LoVo (cell line): ENCODE measurements at places on chromosomes 11 and 22.

DNA sequence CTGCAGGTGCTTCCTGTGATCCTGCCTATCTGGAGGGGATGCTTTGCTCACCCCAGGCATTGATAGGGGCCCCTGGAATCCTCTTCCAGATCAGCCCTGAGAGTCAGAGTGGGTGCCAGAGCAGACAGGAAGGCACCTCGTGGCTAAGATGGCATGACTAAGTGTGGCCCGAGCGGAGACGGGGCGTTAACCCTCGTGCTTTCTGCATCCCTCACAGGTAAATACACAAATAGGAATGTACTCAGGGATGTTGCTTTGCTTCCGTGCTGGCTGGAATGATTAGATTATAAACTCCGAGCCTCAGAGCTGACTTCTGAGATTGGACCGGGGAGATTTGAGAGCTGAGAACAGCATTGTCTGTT is 312.7 kb upstream of the B3GAT1 start:
- DNase-seq = no peak

GRCh38 chr11:61150706-61151544 is 10.3 kb downstream of the VPS37C start:
- DNase-seq = no peak

- no peak for DNase-seq
Measured at GRCh38 chr22:47629273-47629711, 866.8 kb downstream of the TBC1D22A start.

DNA sequence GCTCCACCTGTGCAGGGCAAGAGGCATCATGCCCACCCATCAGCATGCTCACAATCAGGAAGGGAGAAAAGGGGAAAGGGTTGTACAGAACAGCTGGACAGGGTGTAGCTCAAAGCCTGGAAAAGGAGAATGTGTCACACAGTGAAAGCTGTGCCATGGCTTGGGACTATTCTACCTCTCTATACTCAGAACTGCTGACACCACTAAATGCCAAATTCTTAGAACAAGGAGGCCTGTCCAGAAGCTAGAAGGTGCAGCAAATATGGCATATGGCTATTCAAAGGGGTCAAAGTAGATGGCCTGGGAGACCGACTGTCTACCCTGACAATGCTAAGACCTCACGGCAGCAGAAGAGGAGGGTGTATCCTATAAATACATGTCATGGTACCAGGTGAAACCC is 12.8 kb downstream of the HPS4 start:
- DNase-seq = no peak

GRCh38 chr11:125624756-125625213 is at the start of gene CHEK1:
Gene CHEK1 (plus strand): TSS chr11:125625163. CDS start chr11:125626769, 1,606 bp downstream.
- DNase-seq = no peak

GRCh38 chr11:69948256-69949141 is 129.3 kb upstream of the FGF3 start:
- peak; percentile 94 for DNase-seq

DNA sequence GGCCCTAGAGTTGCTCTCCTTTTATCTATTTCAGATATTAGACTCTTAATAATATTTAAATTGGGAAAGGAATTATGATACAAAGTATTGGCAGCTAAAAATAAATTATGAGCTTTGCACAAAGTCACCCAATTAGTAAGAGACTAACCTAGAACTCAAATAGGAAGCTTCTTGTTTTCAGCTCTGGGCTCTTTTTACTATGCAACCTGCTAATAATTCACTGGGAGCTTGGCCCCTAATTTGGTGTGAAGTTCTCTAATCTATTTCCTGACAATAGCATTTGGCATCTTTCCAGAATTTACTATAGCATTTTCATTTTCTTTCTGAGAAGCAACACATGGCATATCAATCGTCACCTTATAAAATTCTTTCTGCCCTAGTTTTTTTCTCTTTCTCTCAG is 727.7 kb upstream of the ANO5 start:
- DNase-seq = no peak

GRCh38 chr11:66068154-66068821 is 1.8 kb upstream of the PACS1 start:
- peak; percentile 67 for DNase-seq

DNA sequence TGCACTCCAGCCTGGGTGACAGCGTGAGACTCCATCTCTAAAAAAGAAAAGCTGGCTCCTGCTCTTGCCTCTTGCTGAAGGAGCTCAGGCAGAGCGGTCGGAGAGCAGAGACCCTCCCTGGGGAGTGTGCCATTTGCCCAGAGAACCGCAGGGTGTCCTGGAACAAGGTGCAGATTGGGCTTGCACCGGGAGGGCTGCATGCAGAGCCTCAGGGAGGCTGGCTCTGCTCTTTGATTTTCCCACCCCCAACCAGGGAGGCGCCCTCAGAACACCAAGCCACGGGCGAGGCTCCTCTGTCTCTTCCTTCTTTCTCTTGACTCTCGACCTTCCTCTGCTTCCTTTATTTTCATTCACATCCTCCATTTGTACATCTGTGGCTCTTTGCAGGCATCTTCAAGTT is 889.1 kb downstream of the OPCML start:
- DNase-seq = no peak

DNA sequence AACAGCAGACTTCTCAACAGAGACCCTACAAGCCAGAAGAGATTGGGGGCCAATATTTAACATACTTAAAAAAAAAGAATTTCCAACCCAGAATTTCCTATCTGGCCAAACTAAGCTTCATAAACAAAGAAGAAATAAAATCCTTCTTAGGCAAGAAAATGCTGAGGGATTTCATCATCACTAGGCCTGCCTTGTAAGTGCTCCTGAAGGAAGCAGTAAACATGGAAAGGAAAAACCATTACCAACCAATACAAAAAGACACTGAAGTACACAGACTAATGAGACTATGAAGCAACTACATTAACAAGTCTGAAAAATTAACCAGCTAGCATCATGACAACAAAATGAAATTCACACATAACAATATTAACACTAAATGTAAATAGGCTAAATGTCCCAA is 947.9 kb upstream of the CHORDC1 start:
- DNase-seq = no peak

DNA sequence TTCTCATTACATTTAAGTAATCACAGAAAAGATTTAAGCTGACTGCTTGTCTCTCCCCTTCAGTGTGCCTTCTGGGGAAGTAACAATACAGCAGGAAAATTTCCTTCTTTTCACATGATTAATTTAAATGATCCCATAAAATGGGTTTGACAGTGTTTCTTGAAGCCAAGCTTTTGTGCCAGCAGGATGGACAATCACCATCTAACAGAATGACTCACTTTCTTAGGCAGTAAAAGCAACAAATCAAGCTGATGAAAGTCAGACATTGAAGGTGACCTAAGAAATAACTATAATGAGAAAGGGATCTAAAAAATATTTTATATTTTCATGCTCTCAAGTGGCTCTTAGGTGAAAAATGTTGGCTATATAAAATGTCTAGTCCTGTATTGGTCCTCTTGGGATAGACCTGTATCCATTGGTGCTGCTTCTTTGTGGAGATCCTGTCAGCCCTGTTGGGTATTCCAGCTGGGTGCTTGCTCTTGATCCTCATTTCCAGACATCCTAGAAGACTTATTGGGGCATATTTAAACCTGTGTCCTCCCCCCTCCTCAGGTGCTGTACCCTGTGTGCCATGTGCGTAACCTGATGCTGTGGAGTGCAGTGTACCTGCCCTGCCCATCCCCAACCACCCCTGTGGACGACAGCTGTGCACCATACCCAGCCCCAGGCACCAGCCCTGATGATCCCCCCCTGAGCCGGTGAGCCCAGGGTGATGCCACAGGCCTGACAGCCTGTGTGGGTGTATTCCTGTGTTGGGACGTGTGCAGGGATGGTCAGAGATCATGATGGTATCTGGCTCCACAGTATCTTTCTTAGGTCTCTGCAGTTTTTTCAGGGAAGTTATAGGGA is 62.7 kb upstream of the HORMAD2 start:
- no peak for DNase-seq

GRCh38 chr11:70547386-70547785 is 149.1 kb downstream of the CTTN start:
- DNase-seq = no peak

GRCh38 chr11:9251311-9251710 is 13.8 kb downstream of the DENND5A start:
- DNase-seq = no peak

GRCh38 chr11:11047851-11048610 is 190.2 kb upstream of the ZBED5 start:
- DNase-seq = no peak
